SW 1271 (cell line): ENCODE measurements at places on chromosomes 4 and X.

DNA sequence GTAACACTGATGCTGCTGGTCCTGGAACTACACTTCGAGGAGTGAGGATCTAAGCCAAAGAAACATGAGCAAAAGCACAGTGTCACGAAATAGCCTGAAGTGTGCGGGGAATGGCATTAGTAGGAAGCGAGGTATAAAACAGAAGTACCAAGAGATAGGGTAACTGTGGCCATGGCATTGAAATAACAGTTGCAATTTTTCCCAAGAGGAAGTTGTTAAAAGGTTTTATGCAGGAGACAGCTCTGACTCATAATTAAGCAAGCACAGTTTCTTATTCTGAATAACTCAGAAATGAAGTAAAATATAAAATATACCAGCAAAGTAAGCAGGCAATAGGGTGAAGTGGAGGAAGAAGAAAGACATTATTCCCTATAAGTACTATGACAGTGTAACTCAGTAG is 90.3 kb upstream of the TMEM150C start:
- no peak for DNase-seq

- no peak for DNase-seq
Measured at GRCh38 chr4:165560941-165561340, 182.1 kb downstream of the CPE start.

DNA sequence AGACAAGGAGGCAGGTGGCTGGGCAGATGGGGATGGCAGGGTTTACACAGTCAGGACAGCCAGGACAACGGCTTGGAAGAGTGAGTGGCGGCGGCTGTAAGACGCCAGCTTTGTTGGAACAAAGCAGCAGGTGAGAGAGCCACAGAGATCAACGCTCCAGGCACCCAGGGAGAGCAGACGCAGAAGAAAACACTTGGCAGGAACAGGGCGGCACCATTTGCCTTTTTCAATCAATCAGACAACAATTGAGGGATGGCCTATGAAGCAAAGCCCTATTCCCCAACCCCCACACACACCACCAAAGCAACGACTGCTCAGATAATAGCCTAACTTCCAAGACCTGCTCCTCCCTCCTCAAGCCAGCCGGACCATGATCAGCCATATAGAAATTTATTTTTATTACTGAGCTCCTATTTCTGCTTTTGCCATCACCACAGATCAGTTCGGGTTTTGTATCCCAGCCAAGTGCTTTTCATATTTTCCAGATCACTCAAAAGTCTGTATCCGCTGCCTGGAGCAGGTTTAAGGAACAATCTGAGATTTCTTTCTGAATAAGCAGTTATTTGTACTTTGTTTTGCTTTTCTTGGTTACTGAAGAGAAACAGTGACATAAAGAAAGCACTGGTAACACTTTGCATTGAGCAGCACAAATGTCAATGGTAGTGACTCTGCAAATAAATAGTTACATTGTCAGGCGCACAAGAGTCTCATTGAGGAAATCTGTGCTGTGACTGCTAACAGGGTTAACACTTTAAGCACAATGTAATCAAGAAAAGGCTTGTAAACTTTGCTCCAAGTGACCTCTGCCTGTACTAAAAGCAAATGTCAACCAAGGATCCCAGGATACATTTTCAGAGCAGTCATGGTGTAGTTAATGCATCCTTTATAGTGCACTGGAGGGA is 81.8 kb upstream of the RBPJ start:
- DNase-seq: no peak

DNA sequence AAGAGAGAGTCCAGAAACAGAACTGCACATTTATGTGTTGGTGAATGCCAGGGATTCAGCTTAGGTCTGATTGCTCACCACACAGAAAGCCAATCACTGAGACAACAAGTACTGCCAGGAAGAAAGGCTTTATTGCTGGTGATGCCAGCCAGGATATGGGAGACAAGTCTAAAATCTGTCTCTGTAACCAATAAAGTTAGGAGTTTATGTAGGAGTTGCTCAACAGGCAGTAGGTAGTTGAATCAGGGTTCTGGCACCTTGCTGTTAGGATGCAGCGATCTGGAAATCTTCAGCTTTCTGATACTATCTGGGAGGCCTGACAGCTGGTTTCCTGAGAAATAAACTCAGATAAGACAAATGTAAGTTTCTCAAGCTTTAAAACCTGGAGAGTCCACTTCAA is 120.2 kb upstream of the ENPP6 start:
- DNase-seq: no peak

- DNase-seq: no peak
Measured at GRCh38 chr4:177573507-177573906, 131.3 kb upstream of the AGA start.

DNA sequence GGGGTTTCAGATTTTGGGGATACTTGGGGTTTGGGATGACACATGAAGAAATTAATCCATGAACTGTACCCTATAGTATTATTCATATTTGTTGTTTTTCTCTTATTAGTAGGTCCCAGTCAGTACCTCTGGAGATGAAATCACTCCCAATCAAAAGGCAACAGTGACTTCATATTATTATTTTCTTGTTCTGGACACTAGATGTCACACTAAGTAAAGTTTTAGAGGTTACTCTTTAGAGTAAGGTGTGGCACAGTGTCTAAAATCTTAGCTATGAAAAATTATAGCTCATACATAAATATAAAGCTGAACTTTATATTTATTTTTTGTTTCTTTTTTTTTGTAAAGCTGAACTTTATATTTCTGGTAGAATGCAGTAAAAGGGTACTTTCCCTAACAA is 35.1 kb downstream of the FAM114A1 start:
- DNase-seq: no peak

DNA sequence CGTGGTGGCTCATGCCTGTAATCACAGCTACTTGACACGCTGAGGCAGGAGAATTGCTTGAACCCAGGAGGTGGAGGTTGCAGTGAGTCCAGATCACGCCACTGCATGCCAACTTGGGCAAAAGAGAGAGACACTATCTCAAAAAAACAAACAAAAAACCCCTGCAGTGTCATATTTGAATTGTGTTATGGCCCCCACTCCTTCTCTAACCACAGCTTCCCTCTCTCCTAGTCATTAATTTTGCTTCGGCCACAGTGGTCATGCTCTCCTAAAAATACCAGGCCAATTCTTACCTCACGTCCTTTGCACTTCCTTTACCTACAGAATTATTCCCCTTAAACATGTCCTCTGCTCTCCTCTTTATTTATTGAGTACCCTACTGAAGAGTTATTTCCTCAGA is 206.1 kb downstream of the PPP3CA start:
- no peak for DNase-seq

DNA sequence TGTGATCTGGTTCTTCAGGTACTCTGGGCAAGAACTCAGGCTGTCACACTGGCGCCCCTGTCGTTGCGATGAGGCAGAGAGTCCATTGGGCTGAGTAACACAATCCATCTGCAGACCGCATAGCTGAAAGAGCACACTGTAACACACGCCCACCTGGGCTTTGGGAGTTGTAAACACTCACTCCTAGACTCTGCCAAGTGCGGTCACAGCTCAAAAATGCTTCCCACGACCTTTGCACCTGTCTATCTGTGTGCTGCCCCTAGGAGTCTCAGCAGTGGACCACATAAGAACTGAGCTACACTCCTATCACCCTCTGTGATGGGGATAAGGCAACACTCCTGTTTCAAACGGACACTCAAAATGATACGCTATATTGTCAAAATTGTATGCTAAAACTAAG is 2028.3 kb downstream of the PCDH7 start:
- no peak for DNase-seq

- DNase-seq: no peak
Measured at GRCh38 chrX:53695946-53696549, 9.5 kb upstream of the HUWE1 start.

GRCh38 chrX:43633757-43634156 is 22.3 kb upstream of the MAOA start:
- no peak for DNase-seq

DNA sequence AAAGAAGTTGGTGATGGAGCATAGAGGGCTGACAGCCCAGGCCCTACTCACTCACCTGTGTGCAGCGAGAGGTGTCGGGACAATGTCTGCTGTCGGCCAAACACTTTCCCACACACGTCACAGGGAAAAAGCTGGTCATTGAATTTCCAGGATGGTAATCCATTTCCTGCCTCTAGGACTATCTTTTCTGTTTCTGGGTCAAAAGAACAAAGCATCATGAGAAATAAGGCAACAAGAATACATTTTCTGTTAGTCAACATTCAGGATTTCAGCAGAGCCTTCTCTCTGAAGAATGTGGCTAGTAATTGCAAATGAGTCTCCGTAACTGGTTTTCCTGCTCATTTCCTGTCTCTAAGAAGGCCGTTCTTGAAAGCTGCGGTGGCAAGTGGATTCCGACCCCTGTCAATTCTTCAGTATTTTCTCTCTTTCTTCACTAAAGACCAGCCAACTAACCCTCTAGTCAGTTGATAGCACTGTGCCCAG is 99.4 kb downstream of the C4orf51 start:
- DNase-seq: no peak

GRCh38 chr4:148216866-148217814 is 225.1 kb downstream of the NR3C2 start:
- DNase-seq: no peak
